ENCODE measurements at places on chromosomes 16 and 17.

GRCh38 chr17:75509528-75510258 is 5.6 kb downstream of the CASKIN2 start:
- DNase-seq = no peak

- no peak for DNase-seq
Measured at GRCh38 chr16:87334651-87335624, 17.7 kb upstream of the C16orf95 start.

GRCh38 chr17:8887301-8887700 is 19.8 kb upstream of the PIK3R6 start:
- no peak for DNase-seq

GRCh38 chr16:63749276-63749675 is 1372.6 kb downstream of the CDH11 start:
- DNase-seq = no peak

- no peak for DNase-seq
Measured at GRCh38 chr17:50661348-50661747, 26.7 kb downstream of the ABCC3 start.
